Activated CD4-positive, alpha-beta memory T cell treated with anti-CD3 and anti-CD28 coated beads, Interleukin-2, amount 10 ng/mL, durations not matched to agents 7 days and 5 days (primary cell): ENCODE measurements at places on chromosomes 12 and 14. TPM values are rescaled to one million over a fixed set of nuclear protein-coding genes. Genes with fewer than 3 reads are reported as not detected.

DNA sequence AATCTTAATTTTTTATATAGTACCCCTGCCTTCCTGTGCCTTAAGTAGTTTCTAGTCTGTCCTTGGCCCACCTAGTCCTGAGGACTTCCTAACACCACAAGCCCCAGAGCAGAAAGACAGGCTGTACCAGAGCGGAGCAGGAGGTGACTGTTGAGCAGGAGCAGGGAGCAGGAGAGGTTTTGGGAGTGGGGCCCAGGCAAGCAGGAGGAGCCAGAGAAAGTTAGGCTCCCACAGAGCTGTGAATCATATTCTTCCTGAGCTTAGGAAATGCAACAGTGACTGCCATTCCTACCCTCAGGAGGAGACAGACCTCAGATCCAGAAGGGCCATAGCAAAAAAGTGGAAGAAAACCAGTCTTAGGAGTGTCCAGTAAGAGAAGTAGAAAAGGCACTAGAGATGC, 28.3 kb upstream of the COL2A1 start:
- DNase-seq = no peak

- DNase-seq = no peak
Observed at GRCh38 chr12:6378709-6379472, 3.5 kb upstream of the SCNN1A start.

DNA sequence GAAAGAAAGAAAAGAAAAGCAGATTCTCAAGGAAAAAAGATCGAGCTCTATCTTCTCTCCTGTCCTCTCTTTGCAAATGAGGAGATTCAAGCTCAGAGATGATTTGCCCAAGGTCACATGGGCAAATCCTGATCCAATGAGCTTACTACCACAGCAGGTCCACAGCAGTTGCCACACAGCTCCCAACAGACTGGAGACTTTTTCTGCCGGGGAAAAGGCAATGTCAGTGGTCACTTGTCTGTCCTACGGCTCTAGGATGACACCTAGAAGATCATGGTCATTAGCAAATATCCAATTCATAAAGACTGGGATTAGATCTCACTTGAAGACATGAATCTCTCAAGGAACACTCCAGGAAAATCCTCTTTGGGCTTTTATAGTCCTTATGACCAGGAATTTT, 58.8 kb downstream of the TTC7B start:
- DNase-seq = no peak

DNA sequence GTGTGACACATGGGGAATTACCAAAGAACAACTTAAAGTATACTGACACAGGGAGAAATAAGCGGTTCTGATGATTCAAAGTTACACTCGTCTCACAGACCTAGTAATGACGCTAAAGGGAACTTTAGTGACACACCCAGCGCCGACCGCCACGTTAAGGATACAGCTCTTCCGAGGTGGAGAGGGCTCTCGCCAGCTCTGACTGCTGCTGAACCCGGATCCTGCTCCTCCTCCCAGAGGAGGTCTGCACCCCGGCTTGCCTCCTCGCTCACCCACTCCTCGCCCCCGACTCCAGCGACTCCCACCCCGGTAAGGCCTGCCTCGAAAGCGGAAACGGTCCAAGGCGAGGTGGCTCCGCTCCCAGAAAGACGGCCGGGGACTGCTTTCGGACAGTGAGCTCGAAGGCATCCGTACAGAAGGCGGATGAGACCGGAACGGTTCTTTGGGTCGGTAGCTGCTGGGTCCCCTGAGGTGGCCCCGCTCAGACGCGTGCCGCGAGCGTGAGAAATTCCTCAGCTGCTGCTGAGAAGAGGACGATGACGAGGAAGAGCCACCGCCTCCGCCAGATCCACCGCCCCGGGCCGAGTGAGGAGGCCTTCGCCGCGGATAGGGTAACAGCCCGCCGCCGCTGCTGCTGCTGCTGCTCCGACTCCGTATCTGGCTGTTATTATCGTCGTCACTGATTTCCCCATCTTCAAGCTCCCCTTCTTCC, 643 bp downstream of the ZFC3H1 start:
- peak; percentile 78 for DNase-seq

DNA sequence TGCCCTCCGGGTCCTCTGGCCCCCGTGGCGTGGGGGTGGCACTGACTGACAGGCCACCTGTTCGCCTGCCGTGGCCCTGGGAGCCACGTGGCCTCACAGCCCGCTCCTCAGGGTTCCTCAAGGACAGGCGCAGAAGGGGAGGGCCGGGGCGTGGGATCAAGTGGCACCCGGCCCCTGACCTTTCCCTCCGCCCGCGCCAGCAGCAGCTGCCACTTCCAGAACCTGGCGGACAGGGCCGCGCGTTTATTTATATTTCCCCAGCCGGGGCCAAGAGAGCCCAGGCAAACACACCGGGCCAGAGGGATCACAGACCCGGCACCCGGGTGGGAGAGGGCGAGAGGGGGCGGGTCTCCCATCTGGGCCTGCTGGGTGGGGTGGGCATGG, 92.6 kb downstream of the RFLNA start:
- DNase-seq = no peak

DNA sequence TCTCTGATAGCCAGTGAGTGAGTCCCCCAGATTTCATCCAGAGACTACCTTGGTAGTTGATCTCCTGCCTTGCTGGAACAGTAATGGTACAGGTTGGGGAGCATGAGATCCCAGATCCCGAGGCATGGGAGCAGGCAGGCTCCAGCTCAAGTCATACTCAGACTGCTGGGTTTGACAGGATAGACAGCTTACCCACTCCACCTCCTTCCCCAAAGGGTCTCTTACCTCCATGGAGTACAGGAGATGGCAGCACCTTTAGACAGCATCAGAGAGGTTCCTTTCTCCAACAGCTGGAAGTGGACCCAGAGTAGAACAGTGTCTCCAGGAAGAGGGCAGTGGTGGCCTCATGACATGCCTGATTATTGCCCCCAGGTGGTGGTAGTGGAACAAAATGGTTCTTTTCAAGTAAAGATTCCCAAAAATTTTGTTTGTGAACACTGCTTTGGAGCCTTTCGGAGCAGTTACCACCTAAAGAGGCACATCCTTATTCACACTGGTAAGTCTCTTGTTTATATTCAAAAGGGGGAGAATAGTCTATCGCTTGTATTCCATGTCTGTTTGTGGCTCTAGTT, 4.9 kb upstream of the CSAD start:
- DNase-seq = no peak

- DNase-seq = no peak
Observed at GRCh38 chr14:51562816-51563215, 88.9 kb upstream of the FRMD6 start.

- no peak for DNase-seq
Observed at GRCh38 chr12:46770501-46771183, 55.2 kb downstream of the SLC38A4 start.

DNA sequence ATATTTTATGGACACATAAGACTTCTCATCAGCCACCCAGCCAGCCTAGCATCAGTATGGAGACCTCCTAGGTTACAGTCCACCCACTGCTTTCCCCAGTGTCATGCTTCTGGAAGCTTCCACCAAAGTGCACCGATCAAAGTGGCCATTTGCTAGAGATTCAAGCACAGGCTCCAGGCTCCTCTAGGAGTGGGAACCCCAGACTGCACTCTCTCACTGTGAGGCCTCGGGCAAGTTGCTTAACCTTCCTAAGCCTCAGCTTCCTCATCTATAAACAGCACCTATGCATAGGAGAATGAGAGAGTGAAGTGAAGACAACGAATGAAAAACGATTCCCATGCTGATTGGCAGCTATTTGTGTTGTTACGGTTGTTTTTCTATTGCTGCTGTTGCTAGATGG, 94.4 kb downstream of the DICER1 start:
- DNase-seq = no peak

GRCh38 chr12:23719493-23719892, 230.0 kb downstream of the SOX5 start:
- DNase-seq = no peak

GRCh38 chr12:53059434-53060063, 9.7 kb downstream of the TNS2 start:
- DNase-seq = no peak

- DNase-seq = no peak
Observed at GRCh38 chr12:17017402-17017801, 411.4 kb upstream of the LMO3 start.

The HOXC4 gene
- 0.15 TPM for total RNA-seq

The VRTN gene
- total RNA-seq = not detected

The DACT1 gene
- 0.81 TPM for total RNA-seq

The DTX1 gene
- total RNA-seq = 0.18 TPM

The BATF gene
- 63.0 TPM for total RNA-seq
